ENCODE measurements at places on chromosomes 4 and X. TPM values are rescaled to one million over a fixed set of nuclear protein-coding genes. Genes with fewer than 3 reads are reported as not detected.

Gene RFC1
- total RNA-seq, result 22.3 TPM

Gene ZNF711
- total RNA-seq, result 0.76 TPM

Gene TCEAL6
- not detected for total RNA-seq

Gene KLKB1
- not detected for total RNA-seq

Gene MTMR8
- 0.45 TPM for total RNA-seq

Gene TMEM165
- 51.3 TPM for total RNA-seq

Gene SLC2A9
- 0.50 TPM for total RNA-seq

Gene RASL11B
- 0.13 TPM for total RNA-seq

Gene HS3ST1
- 0.35 TPM for total RNA-seq

Gene ASB5
- not detected for total RNA-seq

Gene PAGE2B
- total RNA-seq, result not detected

Gene SERTM2
- not detected for total RNA-seq

Gene SHISA3
- total RNA-seq, result not detected

Gene HTN3
- total RNA-seq, result not detected

Gene TIMM8A
- 26.8 TPM for total RNA-seq

Gene UGT2B15
- 0.14 TPM for total RNA-seq

Gene SPANXA2
- not detected for total RNA-seq

Gene HPSE
- 1.2 TPM for total RNA-seq

Gene RIBC1
- 0.54 TPM for total RNA-seq

Gene KIF4A
- total RNA-seq, result 29.9 TPM

Gene ATP8A1
- 0.03 TPM for total RNA-seq

Gene COX7B2
- total RNA-seq, result not detected

Gene OTC
- total RNA-seq, result not detected

Gene MAGED4
- total RNA-seq, result 8.9 TPM

Gene TMEM175
- total RNA-seq, result 10.2 TPM

All from A549 treated with dexamethasone at 1 μM for 4 hours (cell line).